ENCODE measurements at places on chromosomes 11 and 22. TPM values are rescaled to one million over a fixed set of nuclear protein-coding genes. Genes with fewer than 3 reads are reported as not detected.
A peak's percentile ranks its signal among the peaks of the same experiment; 100 is the strongest.

Gene INCENP
- 11.6 TPM for total RNA-seq

Gene IFITM2
- total RNA-seq, result 200 TPM

Gene EP300
- 30.5 TPM for total RNA-seq

Gene DGAT2
- total RNA-seq, result 18.3 TPM

Gene CBLIF
- not detected for total RNA-seq

Gene B4GALNT4
- total RNA-seq, result 0.50 TPM

Gene EXPH5
- total RNA-seq, result 2.4 TPM

DNA sequence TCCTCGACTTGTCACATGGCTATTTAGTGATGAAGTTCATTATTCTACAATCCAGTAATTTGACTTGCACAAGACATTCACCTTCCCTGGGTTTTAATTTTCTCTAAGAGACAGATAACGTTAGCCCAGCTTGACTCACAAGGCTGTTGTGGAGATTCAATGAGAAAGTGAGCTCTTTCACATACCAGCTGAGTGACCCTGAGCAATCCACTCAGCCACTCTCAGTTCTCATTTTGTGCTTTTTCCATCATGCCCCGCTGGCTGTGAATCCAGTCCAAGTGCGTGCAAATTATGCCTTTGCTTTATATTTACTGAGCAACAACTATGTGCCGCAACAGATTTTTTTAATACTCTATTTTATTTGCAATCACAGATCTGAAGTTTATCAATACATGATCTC lies 176.5 kb downstream of the LARGE1 start:
- DNase-seq, result no peak

DNA sequence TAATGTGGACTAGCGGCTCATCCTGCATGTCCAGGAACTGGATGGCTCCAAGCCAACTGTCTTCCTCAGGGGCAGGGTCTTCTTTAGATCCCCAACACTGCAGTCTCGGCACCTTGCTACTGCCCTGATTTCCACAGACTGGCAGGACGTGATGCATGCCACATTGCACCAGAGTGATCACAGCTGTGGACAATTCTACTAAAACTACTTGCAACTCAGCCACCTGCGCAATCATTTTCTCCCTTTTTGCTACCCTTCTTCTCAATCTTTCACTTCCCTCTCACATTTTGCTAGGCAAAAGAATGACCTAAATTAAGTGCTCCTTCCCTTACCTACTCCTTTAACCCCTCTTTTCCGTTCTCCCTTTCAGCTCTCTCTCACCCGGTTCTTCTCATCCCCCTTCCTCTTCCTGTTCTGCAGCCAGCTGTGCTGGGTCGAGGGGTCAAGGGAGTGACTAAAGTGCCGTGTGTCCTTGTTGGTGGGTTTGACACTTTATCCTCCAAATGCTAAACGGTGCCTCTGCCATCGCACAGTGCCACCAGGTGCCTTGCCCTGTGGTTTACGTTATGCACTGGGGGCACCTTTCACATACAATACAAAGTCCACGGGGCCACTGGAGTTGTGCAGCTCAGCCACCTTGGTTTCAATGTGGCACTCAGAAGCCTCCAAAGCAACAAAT lies 11.5 kb upstream of the PEX26 start:
- no peak for DNase-seq

DNA sequence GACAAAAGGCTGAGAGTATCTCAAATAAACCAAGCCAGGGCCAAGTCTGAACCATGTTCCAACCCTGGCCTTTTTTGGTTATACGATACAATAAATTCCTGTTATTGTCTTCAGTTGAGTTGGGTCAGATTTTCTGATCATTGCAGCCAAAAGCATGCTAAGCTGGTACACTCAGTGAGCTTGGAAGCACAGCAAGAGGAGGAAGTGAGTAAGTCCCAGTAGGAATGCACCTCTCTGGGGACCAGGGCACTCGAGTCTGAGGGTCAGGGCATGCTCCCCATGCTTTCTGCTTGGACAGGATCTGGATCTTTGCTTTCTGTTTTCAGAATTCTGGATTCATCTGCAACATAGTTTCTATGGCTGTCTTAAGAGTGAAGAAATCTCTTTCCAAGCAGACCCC lies 73.1 kb downstream of the TMPRSS5 start:
- no peak for DNase-seq

DNA sequence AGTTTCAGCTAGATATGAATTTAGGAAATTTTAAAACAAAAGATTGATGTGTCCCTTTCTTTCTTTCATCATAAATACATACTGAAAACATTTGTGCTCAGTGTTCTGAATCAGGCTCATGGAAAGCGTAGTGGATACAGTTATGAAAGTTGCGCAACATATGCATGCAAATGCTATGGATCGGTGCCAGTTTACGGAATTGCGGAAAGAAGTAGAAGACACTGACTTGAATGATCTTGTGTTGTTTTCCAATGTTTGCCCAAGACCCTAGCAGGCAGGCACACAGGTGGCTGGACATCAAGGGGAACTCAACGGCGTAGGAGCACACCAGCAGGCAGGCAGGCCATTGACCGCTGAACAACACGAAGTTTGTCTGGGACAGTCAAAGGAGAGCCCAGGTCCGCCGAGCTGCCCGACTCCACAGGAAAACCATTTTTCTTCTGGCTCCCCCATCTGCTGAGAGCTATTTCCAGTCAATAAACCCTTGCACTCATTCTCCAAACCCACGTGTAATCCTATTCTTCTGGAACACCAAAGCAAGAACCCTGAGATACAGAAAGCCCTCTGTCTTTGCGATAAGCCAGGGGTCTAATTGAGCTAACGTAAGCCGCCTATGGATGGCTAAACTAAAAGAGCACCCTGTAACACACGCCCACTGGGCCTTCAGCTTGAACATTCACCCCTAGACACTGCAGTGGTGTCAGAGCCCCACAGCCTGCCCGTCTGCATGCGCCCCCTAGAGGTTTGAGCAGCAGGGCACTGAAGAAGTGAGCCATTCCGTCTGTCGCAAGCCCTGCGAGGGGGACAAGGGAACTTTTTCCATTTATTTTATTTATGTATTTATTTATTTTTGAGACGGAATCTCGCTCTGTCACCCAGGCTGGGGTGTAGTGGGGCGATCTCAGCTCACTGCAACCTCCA lies 7.4 kb upstream of the BIRC3 start:
- DNase-seq, result no peak

GRCh38 chr22:41758231-41758630 lies 42.2 kb upstream of the CCDC134 start:
- DNase-seq, result no peak

DNA sequence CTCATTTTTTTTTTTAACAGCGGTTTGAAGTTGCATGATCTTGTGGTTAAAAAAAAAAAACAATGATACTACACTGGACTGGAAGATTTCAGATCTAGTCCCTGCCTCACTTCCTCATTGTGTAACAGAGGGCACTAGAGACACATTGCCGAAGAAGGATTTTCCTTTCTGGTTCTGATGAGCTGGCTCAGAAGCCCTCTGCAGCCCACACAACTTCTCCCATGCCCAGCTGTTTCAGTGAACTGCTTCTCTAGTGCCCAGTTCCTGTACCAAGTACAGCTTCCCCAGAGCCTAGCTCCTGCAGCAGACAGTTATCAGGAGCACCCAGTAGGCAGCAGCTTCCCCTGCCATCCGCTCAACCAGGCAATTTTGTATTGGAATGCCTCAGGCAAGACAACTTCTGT lies 29.5 kb upstream of the ANO5 start:
- peak; percentile 27 for DNase-seq

DNA sequence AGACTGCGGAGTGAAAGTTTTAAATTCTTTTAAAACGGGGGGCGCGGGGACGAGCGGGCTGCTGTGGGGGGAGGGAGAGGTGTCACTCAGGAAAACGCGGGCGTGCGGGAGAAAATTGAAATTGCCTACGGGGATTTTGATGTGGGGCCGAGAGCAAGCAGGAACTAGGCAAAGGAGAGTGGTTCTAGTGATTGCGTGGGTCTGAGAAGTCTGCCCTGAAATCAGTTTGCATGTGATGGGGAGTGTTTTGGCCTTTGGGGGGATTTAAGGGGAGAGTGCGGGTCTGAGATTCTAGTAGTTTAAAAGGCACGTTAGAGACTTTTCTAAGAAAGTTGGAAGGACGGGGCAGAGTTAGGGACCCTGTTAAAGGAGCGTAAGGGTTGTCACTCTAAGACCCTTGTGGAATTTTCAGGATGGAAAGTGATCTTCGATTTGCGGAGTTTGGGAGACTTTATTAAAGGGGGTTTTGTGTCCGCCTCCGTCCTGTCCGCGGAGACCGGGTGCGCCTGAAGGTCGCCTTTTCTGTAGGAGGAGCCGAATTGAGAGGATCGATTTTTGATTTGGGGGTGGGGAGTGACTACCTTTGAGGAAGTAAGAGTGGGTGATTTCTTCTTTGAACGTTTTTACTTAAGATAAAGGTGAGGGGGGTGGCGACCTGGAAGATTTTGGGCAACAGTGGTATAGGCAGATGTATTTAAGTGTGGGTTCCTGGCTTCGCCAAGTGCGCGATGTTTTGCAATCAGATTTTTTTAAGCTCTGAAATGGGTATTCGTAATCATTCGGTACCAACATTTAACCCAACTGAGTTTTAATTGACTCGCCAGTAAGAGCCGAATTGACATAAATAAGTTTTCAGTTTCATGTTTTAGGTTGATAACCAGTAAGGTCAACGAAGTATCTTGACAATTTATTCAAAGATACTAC lies 1.1 kb downstream of the EED start:
- no peak for DNase-seq

DNA sequence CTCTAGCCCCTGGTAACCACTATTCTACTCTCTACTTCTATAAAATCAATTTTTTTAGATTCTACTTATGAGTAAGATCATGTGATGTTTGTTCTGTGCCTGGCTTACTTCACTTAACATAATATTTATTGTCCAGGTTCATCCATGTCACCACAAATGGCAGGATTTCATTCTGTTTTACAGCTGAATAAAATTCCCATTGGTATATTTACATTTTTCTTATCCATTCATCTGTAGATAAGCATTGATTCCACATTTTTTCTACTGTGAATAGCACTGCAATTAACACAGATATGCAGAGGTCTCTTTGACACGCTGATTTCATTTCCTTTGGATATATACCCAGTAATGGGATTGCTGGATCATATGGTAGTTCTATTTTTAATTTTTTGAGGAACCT lies 15.8 kb downstream of the SLC25A17 start:
- no peak for DNase-seq

GRCh38 chr11:132472411-132473172 lies 1059.7 kb downstream of the OPCML start:
- DNase-seq, result no peak

DNA sequence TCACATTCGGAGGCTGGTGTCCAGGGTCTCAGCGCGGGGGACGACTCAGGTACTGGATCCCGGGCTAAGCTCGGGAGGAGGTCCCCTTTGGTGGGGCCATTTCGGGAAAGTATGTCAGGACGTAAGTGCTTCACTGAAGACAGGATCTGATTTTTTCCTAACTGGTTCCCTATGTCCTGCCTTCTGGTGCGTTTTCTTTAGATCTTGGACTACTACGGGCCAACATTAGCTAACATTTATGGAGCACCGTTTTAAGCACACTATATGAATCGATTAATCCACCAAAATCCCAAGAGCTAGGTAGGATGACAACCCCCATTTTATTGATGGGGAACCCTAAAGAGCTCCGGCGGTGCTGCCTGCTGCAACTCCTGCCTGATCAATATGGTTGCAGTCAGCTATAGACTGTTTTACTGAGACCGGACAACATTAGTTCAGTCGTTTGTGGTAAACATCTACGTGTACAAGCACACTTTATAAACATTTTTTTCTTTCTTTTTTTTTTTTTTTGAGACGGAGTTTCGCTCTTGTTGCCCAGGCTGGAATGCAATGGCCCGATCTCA lies 17.0 kb upstream of the WDR74 start:
- no peak for DNase-seq

DNA sequence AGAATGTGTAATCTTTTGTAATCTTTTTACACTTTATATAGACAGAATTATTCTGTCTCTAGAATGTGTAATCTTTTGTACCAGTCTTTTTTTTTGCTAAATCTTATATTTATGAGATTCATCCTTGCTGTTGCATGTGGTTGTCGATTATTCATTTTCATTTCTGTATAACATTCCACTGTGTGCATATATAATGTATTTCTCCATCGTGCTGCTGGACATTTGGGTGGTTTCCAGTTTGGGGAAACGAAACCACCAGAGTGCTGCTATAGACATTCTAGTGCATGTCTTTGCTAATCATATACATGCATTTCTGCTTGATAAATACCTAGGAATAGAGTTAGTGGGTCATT lies 146.5 kb downstream of the GRIK4 start:
- no peak for DNase-seq

GRCh38 chr11:128603752-128604414 lies 16.5 kb upstream of the ETS1 start:
- no peak for DNase-seq

DNA sequence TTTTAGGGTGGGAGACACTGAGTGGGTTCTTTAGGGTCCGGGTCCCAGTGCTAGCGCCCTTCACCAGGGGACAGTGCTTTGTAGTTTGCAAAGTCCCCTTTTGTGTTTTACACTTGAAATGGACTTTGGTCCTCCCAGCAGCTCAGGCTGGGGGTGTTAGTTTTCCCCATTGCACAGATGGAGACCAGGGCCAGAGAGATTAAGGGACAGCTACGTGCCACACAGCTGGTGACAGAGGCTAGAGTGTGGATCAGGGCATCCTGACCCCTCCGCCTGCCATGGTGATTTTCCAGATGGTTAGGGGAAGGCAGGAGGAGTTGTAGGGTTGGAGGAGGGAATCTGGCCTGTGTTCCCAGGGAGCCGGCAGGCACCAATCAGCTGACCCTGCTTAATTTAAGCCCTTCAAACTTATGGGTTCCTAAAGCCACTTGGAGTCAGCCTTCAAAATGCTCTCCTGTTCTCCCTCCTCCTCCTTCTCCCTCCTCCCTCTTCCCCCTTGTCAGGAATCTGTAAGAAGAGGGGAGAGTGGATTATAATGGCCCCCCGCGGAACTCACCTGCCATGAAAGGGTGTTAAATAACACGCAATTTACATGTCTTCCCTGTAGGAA lies 22.5 kb upstream of the MPPED1 start:
- DNase-seq, result no peak

- DNase-seq, result no peak
These were observed 1462.9 kb upstream of the RAG2 start for GRCh38 chr11:38060920-38061319.

GRCh38 chr11:116421529-116422185 lies 351.1 kb downstream of the BUD13 start:
- no peak for DNase-seq

DNA sequence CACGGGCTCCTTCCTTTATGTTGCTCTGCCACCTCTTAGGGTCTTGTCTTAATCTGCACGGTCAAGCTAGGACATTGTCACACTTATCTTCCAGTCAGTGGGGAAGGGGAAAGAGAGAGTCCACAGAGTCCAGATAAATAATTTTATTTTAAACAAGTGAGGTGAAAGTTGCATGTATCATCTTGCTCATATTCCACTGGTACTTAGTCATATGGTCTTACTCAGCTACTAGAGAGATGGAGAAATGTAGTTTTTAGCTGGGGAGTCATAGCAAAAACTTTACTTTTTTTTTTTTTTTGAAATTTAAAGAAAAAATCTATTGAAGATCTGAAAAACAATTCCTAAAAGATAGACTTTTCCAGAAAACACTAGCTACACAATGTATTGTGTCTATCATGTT lies 29.0 kb downstream of the PDE3B start:
- no peak for DNase-seq
